ENCODE measurements at places on chromosomes 5 and 9.
A peak's percentile ranks its signal among the peaks of the same experiment; 100 is the strongest.

- DNase-seq = no peak
Measured at GRCh38 chr9:83056174-83056573, 6.8 kb downstream of the RASEF start.

DNA sequence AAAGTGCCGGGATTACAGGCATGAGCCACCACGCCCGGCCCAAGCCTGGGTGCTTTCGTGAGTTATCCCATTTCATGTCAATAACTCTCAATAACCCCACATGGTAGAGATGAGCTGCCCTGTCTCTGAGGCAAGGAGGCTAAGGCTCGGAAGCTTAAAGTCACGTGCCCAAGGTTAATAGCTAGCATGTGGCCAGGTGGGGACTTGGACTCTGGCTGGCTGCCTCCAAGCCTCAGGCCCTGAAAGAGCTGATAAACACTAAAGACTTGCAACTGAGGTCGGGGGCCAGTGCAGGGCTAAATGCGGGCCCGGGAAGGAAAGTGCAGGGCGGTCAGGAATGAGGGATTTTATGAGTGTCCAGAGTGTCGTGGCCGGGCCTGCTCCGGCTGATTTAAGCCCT lies 30.9 kb upstream of the BARHL1 start:
- DNase-seq = peak; percentile 40

- DNase-seq = no peak
Measured at GRCh38 chr5:62305358-62305714, 670 bp upstream of the KIF2A start.

DNA sequence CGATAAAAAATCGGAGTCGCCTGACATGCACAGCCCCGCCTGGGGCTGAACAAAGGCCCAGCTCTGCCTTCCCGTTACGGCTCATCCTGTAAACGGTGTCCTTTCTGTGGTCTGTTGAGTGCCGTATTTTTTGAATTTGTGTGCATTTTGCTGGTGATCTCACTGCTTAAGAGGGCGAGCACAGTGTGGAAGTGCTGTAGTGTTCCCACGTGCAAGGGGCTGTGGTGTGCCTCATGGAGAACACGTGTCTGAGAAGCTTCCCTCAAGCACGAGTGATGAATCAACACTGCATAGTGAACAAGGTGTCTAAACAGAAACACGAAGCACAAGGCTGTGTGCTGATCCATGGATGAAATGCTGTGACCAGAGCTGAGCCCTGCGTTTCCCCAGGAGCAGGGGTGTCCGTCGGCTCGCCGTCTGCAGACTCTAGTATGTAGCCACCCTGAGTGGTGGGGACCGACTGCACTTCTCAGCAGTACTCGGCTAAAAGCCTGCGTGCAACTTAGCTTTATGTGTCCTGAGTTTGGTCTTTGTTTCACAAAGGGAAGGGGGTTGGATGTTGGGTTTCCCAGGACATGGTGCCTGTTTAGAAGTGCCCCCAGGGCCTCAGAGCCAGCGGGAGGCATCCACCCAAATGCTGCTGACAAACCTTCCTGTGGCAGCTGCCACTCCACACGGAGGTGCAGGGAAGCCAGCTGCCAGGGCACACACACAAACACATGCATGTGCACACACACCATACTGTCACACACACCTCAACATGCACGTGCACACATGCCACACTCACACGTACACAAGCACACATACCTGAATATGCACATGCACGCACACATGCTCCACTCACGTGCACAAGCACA lies 77.2 kb upstream of the IRX4 start:
- peak; percentile 57 for DNase-seq

GRCh38 chr5:132049093-132049492 lies 11.4 kb upstream of the IL3 start:
- DNase-seq = no peak

DNA sequence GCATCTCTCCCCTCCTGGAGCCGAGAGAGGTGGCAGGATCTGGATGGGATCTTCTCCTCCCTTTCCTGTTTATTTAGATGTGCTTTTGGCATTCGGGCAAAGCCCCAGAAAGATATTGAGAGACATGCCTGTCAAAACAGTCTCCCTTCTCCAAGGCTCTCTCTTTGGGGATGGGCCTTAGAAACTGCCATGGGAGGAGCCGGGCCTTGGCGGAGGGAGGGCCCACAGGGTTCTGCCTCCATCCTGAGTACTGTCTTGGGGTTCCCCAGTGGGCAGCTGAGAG lies 41.9 kb downstream of the DAB2IP start:
- no peak for DNase-seq

GRCh38 chr5:142922223-142922952 lies 152.2 kb downstream of the ARHGAP26 start:
- no peak for DNase-seq

GRCh38 chr9:37776328-37776727 lies 8.5 kb downstream of the EXOSC3 start:
- no peak for DNase-seq

DNA sequence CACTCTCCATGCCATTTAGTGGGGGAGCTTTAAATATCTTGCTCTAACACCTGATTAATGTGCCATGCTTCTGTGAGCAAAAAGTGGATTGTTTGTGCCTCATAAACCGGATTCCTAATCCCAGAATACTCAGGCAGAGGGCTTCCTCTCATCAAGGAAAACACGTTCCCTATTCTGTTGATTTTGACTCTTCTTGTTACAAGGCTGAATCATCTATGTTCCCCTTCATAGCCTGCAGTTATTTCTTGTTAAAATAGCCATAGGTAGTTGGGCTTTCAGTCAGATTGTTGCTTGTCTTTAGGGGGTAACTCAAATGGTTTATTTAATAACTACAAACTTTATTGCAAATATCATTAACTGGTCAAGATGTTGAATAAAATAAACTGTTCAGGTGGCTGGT lies 26.6 kb downstream of the ROPN1L start:
- no peak for DNase-seq

- no peak for DNase-seq
Measured at GRCh38 chr5:82176115-82176814, 101.9 kb downstream of the RPS23 start.

- no peak for DNase-seq
Measured at GRCh38 chr5:15255576-15255975, 244.4 kb upstream of the FBXL7 start.

- no peak for DNase-seq
Measured at GRCh38 chr5:113063927-113064326, 87.3 kb downstream of the DCP2 start.

GRCh38 chr5:116492016-116492623 lies 82.5 kb downstream of the SEMA6A start:
- no peak for DNase-seq

- DNase-seq = no peak
Measured at GRCh38 chr5:103943230-103943629, 380.6 kb upstream of the NUDT12 start.

DNA sequence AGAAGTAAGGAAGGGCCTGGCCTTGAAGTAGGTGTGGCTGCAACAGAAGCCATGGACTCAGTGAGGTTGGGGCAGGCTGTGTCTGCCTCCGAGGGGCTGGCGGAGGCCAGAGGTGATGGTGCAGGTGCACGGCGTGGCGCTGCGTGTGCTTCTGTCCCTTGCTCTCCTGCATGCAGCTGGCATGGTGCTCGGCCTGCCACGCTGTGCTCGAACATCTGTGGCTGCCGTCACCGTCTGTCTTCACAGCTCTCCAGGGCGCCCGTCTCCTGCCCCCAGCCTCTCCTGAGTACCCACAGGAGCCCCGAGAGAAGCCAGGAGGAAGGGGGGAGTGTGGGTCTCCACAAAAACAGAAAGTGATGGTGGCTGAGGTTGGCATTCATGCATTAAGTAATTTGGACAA lies 193.7 kb downstream of the CACNA1B start:
- DNase-seq = no peak

GRCh38 chr5:168209997-168210396 lies 81.4 kb upstream of the WWC1 start:
- DNase-seq = no peak
